Esophagus muscularis mucosa (tissue), 4 donors: ENCODE measurements at places on chromosomes 12 and 14. TPM values are rescaled to one million over a fixed set of nuclear protein-coding genes. Genes with fewer than 3 reads are reported as not detected.

- DNase-seq: no peak
These were observed 11.0 kb downstream of the DLGAP5 start for GRCh38 chr14:55180434-55180833.

Gene CCDC92
- 66.3 TPM for total RNA-seq

GRCh38 chr14:99393059-99393655, 87.5 kb downstream of the SETD3 start:
- no peak for DNase-seq

- no peak for DNase-seq
These were observed 786.9 kb downstream of the AACS start for GRCh38 chr12:125852116-125852515.

- no peak for DNase-seq
These were observed 115.3 kb downstream of the PTGER2 start for GRCh38 chr14:52429451-52429850.

Gene NEUROD4
- total RNA-seq: not detected

- no peak for DNase-seq
These were observed 13.5 kb downstream of the NFATC4 start for GRCh38 chr14:24381363-24382063.

DNA sequence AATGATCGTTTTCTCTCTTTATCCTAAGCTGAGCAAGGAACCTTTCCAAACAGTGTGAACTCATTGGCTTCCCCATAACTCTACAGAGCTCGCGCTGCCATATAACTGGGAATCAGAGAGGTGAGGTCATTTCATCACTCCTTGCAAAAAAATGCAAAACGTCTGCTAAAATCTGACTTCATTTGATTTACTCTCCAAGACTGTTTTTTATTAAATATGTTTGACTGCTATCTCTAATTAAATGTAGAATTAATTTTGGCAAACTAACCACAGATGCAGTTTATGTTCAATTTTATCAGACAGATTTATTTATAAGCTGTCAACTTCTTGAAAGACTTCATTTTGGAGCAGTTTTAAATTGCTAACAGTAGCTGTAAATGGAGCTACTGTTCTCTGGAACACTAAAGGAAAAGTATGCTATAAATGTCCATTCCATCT, 131.6 kb upstream of the SOX5 start:
- DNase-seq: no peak

GRCh38 chr14:47252802-47253201, 422.6 kb downstream of the MDGA2 start:
- DNase-seq: no peak

DNA sequence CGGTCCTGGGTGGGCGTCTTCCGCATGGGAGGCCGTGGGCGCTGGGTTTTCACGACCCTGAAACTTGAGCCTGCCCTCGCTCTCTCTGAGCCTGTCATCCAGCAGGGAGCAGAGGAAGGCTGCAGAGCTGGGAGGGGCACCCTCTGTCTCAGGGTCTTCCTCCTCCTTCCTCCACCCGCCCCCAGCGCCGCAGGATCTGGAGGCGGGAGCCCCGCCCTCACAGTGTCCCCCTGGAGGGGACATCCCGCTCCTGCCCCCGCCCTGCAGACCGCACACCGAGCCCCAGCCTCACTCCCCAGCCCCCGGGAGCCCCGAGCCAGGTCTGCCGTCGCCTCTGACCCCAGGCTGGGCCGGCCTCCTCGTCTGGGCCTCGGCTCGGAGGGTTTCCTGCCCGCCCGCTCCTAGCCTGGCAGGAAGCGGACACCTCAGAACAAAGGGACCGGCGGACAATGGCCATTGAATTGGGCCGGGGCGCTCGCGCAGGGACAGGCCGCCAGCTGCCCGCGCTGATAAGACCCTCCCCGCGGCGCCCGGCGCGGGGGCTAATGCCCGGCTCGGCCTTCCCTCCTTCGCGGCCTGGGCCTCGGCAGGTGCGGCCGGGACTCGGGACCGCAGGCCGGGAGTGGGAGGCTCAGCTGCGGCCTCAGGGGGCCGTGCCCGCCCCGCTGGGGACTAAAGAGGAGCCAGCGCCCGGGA, 15.3 kb upstream of the NUDT14 start:
- DNase-seq: no peak

- no peak for DNase-seq
These were observed 39.8 kb upstream of the OVCH1 start for GRCh38 chr12:29537298-29537697.

DNA sequence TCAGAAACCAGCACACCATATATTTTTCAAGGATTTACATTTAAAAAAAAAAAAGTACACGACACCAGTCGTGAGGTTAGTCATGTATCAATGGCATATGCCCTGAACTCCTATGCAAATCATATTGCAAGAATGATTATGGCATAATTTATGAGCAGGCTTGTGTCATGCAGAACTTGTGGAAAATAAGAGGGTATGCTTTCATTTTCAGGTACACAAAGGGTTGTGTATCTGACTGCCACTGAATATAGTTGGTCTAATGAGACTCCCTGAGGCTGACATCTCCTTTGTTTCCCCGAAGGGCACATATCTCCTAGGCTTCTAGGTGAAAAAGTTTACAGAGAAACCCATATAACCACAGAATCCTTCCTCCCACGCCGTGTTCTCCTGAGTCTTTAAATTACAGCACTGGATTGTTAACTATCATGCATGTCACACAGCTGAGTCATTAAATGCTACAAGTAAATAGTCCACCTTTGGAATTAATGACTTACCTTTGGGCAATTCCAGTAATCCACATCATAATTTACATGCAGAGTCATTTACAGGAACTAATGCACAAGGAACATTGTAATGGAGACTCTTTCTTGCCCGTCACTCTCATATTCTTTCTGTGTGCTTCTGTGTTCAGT, 356.7 kb upstream of the DIO2 start:
- DNase-seq: no peak

DNA sequence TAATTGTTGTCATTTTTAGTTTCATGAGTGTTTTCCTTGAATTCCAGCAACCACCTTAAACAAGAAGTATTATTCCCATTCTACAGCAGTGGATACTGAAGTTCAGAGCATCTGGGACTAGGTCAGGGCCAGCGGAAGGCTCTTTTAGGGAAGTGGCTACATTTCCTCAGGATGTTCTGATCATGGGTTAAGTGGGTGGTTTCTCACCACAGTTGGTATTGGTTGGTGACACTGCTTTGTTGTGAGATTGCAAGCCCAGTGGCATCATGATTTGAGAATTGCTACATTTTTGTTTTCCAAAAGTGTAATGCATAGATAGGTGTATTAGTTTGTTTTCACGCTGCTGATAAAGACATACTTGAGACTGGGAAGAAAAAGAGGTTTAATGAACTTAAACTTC, 47.1 kb downstream of the SYNE2 start:
- no peak for DNase-seq

DNA sequence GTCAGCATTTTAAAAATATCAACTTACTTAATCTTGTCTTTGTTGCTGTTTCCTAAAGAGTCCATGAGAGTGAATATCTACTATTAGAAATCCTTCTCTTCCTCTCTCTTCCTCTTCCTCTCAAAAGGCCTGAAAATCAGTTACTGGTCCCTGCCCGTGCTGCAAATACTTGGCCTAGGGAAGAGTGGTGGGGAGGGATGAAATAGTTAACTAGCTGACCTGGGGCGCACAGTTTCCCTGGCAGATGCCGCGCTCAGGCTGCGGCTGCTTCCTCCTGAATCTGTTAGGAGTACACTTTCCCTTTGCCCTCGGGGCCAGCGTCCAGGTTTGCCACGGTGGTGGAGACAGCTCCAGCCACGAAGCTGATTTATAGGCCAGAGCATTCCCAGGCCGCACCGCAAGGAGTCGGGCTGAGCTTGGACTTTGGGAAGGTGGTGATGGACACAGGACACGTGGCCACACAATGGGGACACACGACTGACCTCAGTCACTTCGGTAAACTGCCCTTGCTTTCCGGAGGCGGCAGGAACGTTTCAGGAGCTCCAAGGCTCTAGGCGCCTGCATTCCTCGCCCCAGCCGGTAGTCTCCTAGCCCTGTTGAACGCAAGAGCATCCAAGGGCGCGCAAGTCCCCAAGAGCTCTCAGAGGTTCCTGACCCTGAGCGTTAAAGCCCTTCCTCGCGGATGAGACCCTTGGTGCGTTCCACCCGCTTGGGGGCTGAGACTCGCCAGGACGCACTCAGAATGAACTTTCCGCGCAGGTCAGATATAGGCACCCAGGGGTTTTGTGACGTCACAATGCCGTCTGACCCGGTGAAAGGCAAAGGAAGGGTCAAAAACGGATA, 7.1 kb upstream of the ASCL1 start:
- peak; percentile 88 for DNase-seq

GRCh38 chr12:11661491-11662089, 12.1 kb downstream of the ETV6 start:
- DNase-seq: no peak

Gene AQP2
- total RNA-seq: not detected

- no peak for DNase-seq
These were observed 157.0 kb upstream of the RBM19 start for GRCh38 chr12:114123108-114123507.

- DNase-seq: no peak
These were observed 10.0 kb upstream of the AMHR2 start for GRCh38 chr12:53413485-53414204.

- no peak for DNase-seq
These were observed 88.2 kb downstream of the SLC24A4 start for GRCh38 chr14:92411135-92411534.

Gene LRR1
- 11.4 TPM for total RNA-seq

GRCh38 chr12:9919443-9919842, 12.7 kb downstream of the CLEC2A start:
- no peak for DNase-seq

DNA sequence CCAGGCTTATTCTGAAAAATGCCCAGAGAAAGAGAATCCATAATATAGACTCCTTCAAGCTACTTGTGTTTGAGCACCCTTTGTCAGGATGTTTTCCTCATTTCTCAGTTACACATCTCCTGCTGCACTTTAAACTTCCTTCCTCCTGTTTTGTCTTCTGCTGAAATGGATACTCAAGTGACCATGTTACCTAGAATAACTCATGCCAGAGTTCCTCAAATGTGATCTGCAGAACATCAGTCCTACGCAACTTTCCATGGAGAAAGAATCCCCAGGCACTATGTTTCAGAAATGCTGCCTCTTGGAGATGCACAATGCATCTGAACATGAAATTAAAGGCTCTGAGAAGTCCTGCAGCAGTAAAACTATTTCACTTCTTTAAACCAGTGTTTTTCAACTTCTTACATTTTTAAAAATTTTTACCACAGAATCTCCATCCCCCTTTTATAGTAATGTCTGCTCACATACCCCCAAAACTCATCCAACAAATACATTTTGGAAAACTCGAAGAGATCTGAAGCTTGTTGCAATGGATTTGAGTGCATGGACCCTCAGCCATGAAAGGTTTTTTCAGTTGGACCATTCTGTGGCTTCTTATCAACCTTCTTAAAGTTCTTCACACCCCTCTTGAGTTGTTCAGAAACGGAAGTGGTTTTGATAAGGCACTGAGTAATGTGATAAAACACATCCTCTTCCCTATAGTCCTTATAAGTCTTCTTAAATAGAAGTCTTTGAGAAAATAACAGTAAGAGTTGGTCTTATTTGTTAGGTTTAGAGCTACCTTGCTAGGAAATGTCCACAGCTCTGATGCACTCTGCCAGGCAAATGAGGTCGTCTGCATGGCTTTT, 84.5 kb upstream of the KCNA1 start:
- no peak for DNase-seq

GRCh38 chr12:88141425-88141773, 489 bp downstream of the CEP290 start:
- DNase-seq: no peak

Gene ASPG
- 0.33 TPM for total RNA-seq

Gene PWP1
- 98.7 TPM for total RNA-seq

DNA sequence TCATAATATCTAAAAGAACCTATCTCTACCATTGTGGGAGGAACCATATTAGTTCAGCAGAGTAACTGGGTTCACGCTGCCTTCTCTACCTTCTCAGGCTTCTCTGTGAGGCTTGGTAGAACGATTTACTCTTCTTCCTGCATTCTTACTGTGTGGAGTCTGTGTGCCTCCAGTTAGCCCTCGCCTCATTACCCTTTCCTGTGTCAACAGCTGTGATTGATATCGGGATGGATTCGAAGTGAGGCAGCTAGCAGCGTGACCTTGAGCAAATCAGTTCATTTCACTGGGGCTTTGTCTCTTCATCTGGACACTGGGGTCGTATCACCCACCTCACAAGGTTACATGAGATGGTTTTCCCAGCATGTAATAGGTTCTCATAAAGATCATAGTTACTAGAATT, 4.6 kb upstream of the VRK1 start:
- DNase-seq: no peak

DNA sequence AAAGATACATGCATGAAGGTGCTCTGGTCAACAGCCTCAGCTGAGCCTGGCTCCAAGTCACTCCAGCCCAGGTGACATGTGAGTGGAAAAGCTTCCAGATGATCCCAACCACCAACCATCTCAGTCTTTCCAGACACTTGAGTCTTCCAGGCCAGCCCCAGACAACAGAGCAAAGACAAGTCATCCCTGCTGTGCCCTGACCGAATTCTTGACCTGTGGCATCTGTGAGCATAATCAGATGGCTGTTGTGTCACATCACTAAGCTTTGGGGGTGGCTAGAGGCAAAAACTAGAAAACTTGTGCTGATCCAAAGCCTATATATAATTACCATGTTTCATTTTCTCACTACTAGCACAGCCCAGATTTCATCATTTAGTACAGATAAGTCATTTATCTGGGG, 50.8 kb upstream of the ISM2 start:
- DNase-seq: no peak

GRCh38 chr12:25152055-25152454, 42.9 kb downstream of the DNAI7 start:
- DNase-seq: no peak

DNA sequence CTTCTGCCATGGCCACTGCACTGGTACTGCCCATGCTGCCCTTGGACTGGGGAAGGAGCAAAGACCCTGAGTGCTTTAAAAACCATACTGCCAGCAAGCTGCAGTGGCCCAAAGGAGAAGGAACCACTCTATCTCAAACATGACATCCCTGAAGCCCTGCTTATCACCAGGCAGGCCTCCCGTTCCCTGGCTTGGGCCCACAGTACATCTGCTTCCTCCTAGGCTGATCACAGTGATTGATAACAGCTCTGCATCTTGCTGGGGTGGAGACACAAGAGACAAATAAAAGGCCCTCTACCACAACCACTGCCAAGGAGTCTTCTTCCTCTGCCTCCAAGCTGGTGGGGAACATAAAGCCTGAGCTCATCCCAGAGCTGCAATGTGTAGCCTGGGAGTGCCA, 567.5 kb downstream of the TRHDE start:
- DNase-seq: no peak

DNA sequence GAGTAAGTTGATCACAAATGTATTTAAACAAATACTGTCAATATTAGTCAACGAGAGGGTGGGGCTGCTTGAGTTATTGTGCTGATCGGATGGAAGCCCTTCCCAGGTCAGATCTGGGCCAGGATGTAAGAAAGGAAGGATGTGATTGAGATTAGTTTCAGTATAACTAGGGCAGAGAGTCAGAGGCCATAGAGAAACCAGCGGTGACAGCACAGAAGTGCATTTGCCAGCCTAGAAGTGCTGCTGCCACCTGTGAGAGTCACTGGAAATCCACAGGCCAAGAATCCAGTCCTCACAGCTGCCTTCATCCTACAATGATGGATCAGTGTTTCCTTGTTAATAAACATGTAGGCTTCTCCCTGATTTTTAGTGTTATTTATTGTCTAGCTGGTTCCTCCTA, 9.8 kb upstream of the FERMT2 start:
- DNase-seq: no peak

GRCh38 chr12:115609347-115609746, 668.1 kb downstream of the MED13L start:
- DNase-seq: no peak
